ENCODE measurements at places on chromosomes 6 and 20.

DNA sequence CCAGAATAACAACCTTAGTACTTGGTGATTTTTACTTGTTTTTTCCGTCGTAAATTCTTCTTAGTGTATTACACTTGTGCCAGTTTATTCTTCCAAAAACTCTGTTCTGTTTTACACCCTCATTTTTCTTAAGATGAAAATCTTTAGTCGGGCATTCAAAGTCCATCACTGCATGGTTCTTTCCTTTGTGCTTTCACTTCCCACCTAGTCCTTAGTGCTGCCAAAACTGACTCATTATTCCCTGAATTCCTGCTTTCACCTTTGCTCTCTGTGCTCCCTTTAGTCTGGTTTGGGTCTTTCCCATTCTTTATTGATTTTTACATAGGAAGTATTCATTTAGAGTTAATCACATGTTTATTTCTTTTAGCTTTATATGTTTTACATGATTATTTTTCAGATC, 3.3 kb downstream of the TRMT11 start:
- DNase-seq: no peak

GRCh38 chr20:46371656-46372055, 34.8 kb downstream of the ELMO2 start:
- no peak for DNase-seq

DNA sequence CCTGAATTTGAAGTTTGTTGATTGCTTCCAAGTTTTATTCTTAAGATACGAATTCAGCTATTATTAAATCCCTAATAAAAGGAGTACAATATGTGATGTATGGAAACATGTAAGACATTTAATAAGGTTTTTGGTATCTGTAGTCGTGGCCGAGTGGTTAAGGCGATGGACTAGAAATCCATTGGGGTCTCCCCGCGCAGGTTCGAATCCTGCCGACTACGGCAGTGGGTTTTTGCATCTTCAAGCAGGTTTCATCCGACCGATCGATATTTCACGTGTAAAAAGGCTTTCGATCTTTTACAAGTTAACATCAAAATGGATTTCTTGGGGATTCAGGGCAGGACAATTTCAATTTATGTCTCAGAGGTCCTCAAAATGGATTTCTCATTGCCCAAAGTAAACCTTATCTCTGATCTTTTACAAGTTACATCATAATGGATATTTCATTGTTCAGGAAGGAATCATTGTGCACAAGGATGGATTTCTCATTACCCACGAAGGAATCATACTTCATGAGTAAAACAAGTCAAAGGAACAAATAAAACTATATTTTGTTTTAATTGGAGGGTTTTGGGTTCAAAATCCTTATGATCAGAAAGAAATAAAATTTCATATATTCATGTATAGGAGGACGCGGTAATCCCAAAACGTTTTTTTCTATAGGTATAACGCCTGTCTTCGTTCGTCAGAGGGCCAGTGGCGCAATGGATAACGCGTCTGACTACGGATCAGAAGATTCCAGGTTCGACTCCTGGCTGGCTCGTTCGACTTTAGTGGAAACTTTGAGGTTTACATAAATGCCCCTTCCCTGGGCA, 37.3 kb upstream of the BTN3A2 start:
- DNase-seq: no peak

GRCh38 chr6:33578588-33579011, 1.5 kb downstream of the BAK1 start:
- DNase-seq: no peak

- no peak for DNase-seq
These were observed 148.6 kb upstream of the MLIP start for GRCh38 chr6:53962646-53963045.

DNA sequence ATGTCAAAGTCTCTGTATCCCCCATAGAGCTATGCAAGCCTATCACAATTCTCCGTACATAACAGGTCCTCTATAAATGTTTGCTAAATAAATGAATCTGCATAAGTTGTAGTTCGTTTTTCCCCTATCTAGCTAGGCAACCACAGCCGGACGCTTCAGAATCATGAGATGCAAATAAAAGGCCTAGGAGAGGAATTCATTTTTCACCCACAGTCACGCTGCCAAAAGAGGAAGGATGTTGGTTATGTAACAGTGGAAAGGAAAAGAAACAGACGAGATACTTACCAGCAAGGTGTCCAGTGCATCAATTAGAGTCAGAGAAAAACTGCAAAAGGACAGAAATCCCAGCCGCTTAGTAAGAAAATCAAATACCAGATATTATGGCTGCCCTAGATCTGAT, 2.4 kb downstream of the EDEM2 start:
- no peak for DNase-seq

DNA sequence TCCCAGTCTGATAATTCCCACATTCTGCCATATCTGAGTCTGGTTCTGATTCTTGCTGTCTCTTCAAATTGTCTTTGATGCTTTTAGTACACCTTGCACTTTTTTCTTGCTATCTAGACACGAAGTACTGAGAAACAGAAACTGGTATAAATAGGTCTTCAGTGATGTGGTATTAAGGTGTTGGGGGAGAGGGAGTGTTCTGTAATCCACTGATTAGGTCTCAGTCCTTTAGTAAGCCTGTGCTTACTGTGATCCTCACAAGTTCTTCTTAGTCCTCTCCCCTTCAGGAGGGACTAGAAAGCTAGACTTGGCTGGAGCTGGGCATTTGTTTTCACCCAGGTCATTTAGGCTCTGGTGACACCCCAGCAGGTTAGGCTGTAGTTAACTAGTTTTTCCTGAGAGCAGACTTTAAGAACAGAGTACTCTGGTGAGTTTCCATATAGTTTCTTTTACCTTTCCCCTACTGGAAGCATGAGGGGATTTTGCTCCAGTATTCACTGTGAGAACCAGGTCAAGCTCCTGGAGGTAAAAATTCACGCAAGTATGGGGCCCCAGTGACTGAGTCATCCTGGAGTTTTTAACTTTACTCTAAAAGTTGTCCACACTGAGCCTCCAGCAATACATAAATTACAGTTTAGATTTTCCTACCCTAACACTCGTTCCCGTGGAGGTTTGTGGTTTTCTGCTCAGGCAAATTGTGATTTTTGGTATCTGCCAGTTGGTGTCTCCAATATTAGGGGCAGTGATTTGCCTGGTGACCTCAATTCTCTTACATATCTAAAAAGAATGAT, 154.6 kb downstream of the CDKAL1 start:
- DNase-seq: no peak

DNA sequence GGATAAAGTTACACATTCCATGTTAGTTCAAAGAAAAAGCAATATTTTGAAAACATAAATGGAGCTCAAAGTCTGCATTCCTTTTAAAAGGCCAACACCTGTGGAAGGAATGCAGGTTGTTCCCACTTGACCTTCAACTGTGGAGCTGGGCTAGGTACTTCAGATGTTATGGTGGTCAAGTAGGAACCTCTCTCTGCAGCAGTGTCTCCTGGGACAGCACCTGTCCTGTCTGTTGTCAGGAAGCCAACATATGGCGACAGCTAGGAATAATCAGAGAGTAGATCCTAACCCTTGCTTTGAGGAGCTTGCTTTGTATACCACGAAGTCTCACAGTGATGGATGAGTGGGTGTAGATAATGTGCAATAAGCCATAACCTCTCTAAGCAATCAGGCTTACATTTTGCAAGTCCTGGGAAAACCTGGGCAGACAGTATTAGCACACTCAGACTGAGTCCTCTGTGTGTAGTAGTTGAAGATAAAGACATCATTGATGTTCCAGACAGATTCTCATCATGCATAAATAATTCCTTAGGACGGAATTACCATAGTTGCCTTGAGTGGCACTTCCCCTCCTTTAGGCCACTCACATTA, 347.5 kb downstream of the PRL start:
- DNase-seq: peak; percentile 56

DNA sequence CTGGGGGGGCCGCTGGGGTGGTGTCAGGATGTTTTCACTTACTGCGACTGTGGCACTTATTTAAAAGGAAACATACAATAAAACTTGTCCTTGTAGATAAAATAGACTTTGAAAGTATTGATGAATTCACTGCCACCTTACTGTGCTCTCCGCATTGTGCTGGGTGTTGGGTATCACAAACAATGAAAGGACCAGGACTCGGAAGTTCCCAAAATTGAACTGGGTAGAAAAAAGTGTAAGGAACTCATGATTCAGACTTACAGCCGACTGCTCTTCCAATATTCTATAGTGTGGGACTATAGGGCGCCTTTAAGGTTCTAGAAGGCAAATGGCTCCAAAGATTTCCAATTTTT, 32.1 kb upstream of the ID4 start:
- no peak for DNase-seq

GRCh38 chr6:134253681-134254080, 64.2 kb downstream of the SGK1 start:
- no peak for DNase-seq

DNA sequence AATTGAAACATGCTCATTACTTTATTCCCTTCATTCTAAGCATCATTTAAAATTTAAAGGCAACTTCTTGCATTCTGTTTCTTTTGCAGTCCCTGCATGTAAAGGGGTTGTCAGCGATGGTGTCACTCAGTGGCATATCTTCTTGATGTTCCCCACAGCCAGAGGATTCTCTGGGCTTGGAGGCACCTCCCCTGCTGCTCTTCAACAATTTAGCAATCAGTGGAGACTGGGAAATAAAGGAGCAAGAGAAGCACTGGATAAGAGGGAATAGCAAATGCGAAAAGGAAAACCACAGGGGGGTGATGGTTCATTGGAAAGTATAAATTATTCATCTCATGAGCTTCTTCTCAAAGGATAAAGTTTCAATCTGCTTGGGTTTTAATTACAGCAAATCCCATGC, 30.7 kb upstream of the MC3R start:
- no peak for DNase-seq

DNA sequence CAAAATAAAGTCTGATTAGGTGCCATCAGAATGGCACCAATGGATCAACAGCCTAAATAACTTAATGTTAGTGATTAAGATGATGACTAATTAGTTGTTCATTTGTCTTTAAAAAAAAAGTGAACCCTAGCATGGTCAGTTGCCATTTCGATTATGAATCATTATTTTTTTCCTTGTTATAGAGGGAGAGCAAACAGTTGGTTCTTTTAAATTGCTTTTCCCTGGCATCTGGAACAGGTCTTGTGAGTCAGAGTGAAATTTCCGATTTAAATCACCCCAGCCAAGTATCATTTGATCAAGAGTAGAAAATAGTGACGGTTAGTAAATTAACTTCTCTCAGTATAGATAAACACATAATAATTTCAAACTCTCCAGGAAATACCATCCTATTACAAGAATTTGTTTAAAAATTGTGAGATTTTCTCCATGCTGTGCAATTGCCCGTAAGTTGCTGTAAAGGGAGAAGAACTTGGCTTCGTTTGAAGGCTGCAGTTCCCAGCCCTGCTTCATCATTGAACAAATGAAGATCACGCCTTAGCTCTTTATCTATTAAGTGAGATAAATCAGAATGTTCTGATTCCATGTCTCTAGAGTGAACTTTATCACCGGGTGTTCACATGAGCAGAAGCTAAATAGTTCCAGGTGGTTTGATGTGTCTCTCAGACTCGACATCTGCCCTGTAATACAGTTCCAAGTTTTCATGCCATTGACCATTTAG, 741.3 kb downstream of the DOK5 start:
- DNase-seq: no peak

- DNase-seq: no peak
These were observed 142.5 kb downstream of the PREX1 start for GRCh38 chr20:48685300-48685699.

- no peak for DNase-seq
These were observed 22.6 kb downstream of the SNX5 start for GRCh38 chr20:17946040-17946439.

- no peak for DNase-seq
These were observed 7.6 kb upstream of the SYNDIG1 start for GRCh38 chr20:24461848-24462247.

DNA sequence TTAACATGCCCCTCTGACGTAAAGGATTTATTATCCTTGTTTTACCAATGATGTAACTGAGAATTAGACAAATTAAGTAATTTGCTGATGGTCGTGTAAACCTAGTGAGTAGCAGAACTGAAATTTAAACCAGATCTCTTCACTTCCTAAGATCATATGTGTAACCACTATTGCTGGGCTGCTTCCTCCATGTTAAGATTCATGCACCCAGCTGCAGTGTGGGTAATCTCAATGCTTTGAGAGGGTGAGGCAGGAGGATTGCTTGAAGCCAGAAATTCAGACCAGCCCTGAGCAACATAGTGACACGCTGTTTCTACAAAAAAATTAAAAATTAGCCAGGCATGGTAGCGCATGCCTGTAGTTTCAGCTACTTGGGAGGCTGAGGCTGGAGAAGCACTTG, 97.9 kb downstream of the L3MBTL3 start:
- no peak for DNase-seq

DNA sequence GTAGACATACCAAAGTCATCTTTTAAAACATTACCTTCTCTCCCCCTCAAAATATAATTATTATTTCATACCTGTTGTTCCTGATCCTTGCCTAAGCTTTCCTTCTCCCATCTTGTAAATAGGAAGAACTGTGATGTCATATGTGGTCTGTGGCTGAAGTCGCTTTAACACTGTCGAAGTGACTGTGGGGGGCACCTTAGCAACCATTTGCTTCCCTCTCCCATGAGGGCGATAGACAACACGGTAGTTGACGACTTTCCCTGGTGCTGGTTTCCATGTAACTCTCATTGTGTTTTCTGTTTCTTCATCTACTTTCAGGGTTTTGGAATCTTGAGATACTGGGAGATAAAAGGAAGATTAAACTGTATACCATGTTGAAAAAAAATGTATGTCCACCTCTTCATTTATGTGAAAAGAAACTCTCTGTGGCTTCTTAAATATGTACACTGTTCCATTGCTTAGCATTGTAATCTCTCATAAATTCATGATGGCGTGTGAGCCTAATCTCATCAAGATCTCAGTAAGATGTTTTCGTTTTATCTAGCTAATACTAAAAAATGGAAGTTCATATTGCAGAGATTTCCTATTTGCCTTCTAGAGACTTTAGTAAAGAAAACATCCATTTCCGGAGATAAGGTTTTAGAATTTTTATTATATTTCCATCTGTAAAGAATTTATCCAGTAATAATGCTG, 49.5 kb downstream of the COL12A1 start:
- DNase-seq: no peak

- no peak for DNase-seq
These were observed 500 bp downstream of the LTV1 start for GRCh38 chr6:143843677-143843999.

GRCh38 chr20:21548390-21549035, 34.6 kb upstream of the NKX2-2 start:
- DNase-seq: peak; percentile 72

- DNase-seq: no peak
These were observed 3.0 kb upstream of the MLN start for GRCh38 chr6:33806841-33807240.

- DNase-seq: no peak
These were observed 4.0 kb downstream of the PNRC1 start for GRCh38 chr6:89084542-89084941.

- DNase-seq: no peak
These were observed 9.1 kb upstream of the MAP1LC3A start for GRCh38 chr20:34549291-34549928.

GRCh38 chr6:99882128-99882702, 111.8 kb downstream of the MCHR2 start:
- DNase-seq: peak; percentile 3

- DNase-seq: no peak
These were observed 251.5 kb upstream of the TCF21 start for GRCh38 chr6:133637436-133637835.
